Activated CD8-positive, alpha-beta memory T cell treated with anti-CD3 and anti-CD28 coated beads for 48 hours (primary cell): ENCODE measurements at places on chromosomes 1 and 21.
A peak's percentile ranks its signal among the peaks of the same experiment; 100 is the strongest.

- no peak for DNase-seq
Measured at GRCh38 chr1:59625384-59625783, 189.4 kb upstream of the HOOK1 start.

GRCh38 chr1:15329104-15329820 lies 80.4 kb upstream of the EFHD2 start:
- DNase-seq: no peak

- no peak for DNase-seq
Measured at GRCh38 chr1:71343686-71344416, 263.0 kb upstream of the ZRANB2 start.

DNA sequence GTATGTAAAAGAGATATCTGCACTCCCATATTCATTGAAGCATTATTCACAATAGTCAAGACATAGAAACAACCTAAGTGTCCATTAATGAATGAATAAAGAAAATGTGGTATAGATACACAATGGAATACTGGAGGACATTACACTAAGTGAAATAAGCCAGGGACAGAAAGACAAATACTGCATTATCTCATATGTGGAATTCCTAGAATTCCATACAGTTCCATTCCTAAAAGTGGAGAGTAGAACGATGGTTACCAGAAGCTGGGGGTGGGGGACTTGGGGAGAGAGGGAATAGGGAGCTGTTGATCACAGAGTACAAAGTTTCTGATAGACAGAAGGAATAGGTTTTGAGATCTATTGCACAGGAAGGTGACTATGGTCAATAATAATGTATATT lies 7.4 kb downstream of the TMED5 start:
- no peak for DNase-seq

GRCh38 chr1:17569200-17570139 lies 30.0 kb downstream of the ARHGEF10L start:
- DNase-seq: no peak

- no peak for DNase-seq
Measured at GRCh38 chr1:25082216-25082899, 149.9 kb downstream of the SYF2 start.

DNA sequence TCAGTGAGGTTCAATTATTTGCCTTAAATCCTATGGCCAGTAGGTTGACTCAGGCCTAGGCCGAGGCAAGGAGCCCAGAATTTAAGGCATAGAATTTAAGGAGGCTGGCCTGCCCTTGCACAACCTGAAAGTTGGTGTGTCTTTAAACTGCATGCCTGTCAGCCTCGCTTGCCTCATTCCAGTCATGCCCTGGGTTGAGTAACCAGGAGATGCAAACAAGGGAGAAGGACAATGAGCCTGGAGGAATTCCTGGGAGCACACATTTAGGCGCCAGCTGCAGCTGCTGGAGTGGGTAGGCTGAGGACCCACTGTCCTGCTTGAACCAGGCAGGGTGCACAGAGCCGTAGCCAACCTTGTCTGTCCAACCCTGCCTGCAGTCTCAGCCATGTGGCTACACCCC lies 11.7 kb downstream of the CD2 start:
- DNase-seq: no peak

- no peak for DNase-seq
Measured at GRCh38 chr1:153959454-153959853, 1.0 kb upstream of the CRTC2 start.

DNA sequence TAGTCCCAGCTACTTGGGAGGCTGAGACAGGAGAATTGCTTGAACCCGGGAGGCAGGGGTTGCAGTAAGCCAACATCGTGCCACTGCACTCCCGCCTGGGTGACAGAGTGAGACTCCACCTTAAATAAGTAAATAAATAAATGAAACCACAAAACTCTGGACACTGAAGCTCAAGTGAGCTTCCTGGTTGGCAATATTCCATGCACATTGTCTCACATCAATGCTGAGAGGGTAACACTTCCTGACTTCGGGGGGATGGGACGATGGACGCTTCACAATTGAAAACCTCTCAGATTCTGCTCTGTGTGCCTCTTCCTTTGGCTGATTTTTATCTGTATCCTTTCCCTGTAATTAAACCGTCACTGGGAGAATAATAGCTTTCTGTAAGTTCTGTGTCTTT lies 70.0 kb upstream of the ZNF644 start:
- DNase-seq: no peak

DNA sequence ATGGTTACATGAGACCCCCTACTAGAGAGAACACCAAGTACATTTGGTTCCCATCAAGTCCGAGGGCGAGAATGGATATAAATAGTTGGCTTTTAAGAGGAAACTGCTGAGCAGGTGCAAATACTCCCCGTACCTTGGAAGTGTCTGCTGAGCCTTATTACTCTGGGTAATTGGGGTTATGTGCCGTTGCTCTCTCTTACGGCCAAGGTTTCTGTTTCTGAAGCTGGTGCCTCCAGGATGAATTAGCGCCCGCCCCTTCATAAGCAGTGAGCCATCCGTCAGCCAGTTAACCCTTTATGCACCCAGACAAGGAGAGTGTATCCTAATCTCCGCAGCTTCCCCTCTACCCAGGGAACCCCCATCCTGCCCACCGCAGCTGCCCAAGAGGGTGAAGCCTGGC lies 90.4 kb upstream of the AJAP1 start:
- no peak for DNase-seq

GRCh38 chr1:156498432-156499193 lies 2.0 kb downstream of the MEF2D start:
- DNase-seq: no peak

GRCh38 chr1:225651872-225652728 lies 823 bp downstream of the ENAH start:
- no peak for DNase-seq

- peak; percentile 34 for DNase-seq
Measured at GRCh38 chr1:38527373-38527966, 332.1 kb downstream of the RRAGC start.

DNA sequence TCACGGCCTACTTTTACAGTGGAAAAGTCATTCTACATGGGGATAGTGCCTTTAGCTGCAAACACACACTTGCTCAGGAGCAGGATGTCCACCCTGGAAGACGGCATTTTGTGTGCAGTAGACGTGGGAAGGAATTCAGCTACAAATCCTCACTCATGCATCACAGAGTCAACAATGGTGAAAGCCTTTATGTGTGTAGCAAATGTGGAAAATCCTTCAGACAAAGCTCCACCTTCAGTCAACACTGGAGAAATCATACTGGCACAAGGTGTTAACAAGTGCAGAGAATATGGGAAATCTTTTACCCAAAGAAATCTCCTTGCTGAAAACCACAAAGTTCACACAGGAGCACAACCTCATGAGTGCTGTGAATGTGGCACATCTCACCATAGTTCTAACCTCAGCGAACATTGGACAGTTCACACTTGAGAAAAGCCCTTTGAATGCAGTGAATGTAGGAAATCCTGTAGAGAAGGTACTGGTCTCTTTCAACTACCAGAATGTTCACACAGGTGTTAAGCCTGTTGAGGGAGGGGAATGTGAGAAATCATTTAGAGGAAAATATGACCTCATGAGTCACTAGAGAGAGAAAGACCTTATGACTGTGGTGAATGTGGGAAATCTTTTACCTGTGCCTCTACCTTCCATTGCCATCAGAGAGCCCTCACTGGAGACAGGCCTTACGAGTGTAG lies 101.8 kb downstream of the PTGS2 start:
- no peak for DNase-seq

DNA sequence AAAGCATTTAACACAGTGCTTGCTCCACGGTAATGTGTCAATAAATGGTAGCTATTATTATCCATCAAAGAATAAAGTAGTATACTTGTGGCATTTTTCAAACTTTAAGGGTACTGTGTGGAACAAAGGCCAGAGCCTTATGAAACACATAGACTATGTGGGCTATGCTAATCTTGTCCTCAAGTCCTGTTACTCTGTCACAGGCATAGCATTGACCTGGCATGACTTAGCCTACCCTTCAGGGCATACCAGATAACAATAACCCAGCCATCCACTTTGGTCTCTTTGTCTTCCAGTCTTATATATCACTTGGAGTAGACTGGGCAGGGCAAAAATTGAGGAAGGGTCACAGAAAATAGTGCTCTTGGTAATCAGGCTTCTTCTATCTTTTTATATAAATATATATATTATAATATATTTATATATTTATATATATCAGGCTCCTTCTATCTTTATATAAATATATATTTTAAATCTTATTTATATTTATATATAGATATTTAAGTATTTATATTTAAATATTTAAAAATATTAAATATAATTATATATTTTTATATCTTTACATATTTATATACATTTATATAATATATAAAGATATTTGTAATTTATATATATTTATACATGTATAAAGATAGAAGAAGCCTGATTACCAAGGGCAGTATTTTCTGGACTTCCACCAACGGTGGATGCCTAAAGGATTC lies 66.1 kb upstream of the CNN3 start:
- no peak for DNase-seq

GRCh38 chr1:210624722-210625121 lies 296.0 kb downstream of the HHAT start:
- DNase-seq: no peak

DNA sequence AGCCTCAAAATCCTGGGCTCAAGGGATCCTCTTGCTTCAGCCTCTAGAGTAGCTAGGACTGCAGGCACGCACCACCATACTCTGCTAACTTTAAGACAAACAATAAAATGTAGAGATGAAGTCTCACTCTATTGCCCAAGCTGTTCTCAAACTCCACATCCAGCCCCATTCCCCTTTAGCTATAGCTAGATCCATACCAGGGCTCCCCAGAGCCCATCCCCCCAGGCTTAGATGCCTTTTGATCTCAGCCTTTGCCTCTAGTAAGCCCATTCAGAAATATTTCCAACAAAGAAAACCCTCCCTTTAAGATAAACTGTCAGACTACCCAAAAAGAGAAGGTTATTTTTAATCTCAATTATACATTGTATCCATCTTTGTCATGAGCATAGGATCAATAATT lies 325.4 kb downstream of the CHRM3 start:
- no peak for DNase-seq

DNA sequence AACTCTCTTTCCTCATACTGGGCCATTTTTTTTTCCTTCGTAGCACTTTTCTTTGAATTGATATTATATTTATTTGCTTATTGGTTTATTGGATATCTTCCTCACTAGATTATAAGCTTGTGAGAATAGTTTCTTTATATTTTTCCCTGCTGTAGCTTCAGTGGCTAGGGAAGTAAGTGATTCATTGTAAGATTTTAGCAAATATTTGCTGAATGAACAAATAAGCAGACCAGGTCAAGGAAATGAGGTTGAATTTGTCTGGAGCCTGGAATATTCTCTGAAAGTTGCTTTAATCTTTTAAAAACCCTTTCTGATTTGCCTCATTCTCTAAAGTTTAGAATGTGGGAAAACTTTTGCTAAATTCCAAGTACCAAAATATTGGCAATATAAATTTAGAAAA lies 80.2 kb downstream of the RABGAP1L start:
- DNase-seq: no peak

DNA sequence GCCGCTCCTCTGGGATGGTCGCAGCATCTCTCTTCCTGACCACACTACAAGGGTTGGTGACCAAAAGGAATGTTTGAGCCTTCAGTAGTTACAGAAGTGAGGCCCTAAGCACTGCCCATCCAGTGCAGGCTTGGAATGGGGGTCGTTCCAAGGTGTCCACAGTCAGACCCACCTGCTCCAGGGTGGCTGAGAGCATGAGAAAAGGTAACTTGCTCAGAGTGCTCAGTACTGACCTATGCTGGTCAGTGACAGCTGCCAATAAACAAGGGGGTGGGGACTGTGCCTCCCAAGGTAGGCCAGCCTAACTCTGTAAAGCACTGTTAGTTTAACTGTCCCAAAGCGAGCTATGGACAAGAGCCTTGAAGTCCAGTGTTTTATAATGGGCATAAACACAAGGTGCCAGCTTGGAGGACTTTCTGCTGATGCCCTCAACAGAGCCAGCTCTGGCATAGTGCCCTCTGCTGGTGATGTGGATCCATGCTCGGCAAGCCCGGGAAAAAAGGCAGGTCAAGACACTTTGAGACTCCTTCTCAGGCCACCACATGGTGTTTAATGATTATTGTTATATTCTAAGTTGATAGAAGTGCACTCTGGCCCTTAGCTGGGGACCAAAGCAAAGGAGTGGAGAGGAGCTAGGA lies 78.1 kb upstream of the DNAH14 start:
- DNase-seq: peak; percentile 26

- DNase-seq: no peak
Measured at GRCh38 chr21:31268090-31268489, 76.0 kb downstream of the TIAM1 start.

DNA sequence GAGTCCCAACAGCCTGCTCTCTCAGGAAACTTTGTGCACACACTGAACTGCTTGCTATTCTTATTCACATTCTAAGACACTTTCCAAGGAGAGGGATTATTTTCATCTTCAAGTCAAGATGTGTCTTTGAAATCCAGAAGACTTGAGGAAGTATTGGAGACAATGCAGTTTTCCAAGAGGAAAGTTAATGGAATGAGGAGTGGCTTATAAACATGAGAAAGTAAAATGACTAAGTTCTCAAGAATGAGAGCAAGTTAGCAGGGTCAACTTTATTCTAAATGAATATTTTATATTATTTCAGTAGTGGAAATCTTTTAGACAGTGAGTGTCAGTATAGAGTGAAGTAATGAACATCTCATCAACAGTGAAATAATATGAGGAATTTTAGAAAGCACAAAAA lies 1239.3 kb downstream of the MRPL39 start:
- no peak for DNase-seq

GRCh38 chr21:46393451-46393940 lies 65.2 kb upstream of the DIP2A start:
- no peak for DNase-seq

- no peak for DNase-seq
Measured at GRCh38 chr21:41974752-41975053, 20.9 kb upstream of the C2CD2 start.

GRCh38 chr1:44111861-44112260 lies 6.8 kb upstream of the KLF17 start:
- no peak for DNase-seq

- no peak for DNase-seq
Measured at GRCh38 chr1:86470859-86471258, 2.1 kb downstream of the CLCA1 start.

DNA sequence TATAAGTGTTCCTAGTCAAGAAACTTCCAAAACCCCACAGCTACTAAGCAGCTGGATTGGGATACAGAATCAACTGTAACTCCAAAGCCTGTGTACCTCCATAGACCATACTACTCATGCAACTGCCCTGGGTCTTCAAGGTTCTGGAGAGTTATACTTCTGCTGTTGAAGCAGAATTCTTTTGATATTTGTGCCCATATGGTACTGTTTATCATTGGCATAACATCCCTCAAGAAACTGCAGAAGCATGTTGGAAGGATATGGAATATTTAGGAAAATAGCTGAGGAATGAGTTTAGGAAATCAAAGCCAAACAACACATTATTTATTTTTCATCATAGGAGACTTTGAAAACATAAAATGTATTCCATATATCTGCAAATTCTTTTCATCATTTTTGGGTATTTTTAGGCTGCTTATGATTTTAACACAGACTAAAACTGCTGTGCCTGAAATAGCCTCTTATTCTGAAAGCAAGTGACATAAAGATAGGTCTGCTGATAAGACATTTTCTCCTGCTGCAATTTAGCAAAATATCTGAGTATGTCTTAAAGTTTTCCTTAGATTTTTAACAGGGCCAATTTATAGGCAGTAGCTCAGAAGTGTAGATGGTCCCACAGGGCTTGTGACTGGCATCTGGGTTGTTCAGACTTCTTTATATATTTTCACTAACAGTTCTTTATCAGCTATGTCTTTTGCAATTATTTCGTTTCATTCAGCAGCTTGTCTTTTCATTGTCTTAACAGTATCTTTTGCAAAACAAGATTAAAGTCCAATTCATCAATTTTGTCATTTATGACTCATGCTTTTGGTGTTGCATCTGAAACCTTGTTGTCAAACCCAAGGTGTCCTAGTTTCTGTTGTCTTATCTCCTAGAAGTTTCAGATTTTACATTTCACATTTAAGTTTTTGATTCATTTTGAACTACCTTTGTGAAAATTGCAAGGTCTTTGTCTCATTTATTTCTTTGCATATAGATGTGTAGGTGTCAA lies 41.1 kb upstream of the ZNF124 start:
- no peak for DNase-seq
